ENCODE measurements at places on chromosomes 16 and 17.

DNA sequence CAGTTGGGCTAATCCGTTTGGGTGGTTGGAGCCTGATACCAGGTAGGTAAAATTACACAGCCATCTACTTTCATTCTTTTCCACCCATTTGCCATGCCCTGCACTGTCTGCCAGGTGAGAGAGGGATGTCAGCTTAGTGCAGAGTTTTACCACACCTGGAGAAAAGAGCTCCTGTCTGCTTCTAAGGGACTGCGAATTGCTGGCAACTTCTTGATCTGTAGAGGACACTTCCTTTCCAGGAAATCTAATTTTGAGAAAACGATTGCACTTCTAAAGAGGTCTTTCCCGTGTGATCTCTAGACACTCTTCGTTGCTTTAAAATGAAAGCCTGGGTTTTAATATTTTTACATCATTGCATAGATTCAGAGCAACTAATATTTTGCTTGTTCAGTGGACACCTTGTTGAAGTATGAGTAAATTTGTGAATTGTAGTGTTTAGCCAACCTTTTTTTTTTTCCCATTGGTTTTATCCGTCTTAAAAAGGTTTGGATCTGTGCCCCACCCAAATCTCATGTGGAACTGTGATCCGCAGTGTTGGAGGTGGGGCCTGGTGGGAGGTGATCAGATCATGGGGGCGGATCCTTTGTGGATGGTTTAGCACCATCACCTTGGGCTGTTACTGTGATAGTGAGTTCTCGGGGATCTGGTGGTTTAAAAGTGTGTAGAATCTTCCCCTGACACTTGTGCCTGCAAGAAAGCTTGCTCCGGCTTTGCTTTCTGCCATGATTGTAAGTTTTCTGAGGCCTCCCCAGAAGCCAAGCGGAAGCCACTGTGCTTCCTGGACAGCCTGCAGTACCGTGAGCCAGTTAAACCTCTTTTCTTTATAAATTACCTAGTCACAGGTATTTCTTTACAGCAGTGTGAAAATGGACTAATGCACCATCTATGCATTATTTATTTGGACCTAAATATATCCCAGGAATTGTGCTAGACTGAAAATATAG lies 104.6 kb downstream of the PRKCA start:
- DNase-seq: no peak

- no peak for DNase-seq
These were observed 11.4 kb upstream of the FADS6 start for GRCh38 chr17:74904687-74905409.

- DNase-seq: peak; percentile 44
These were observed 34.6 kb downstream of the DCUN1D3 start for GRCh38 chr16:20865420-20866131.

DNA sequence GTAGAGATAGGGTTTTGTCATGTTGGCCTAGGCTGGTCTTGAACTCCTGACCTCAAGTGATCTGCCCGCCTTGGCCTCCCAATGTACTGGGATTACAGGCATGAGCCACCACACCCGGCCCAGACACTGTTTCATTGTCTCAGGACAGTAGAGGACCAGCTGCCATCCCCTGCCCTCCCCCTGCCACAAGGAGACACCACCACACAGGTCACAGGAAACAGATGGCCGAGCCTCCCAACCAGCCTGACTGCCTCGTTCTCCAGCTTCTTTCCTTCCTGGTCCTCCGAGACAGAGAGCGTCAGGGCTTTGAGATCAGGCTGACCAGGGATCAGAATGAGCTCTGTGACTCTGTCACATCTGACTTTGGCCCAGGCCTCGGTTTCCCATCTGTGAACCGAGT lies 20.8 kb upstream of the RNPS1 start:
- DNase-seq: peak; percentile 28

GRCh38 chr16:804193-805048 lies 3.9 kb upstream of the GNG13 start:
- DNase-seq: no peak

DNA sequence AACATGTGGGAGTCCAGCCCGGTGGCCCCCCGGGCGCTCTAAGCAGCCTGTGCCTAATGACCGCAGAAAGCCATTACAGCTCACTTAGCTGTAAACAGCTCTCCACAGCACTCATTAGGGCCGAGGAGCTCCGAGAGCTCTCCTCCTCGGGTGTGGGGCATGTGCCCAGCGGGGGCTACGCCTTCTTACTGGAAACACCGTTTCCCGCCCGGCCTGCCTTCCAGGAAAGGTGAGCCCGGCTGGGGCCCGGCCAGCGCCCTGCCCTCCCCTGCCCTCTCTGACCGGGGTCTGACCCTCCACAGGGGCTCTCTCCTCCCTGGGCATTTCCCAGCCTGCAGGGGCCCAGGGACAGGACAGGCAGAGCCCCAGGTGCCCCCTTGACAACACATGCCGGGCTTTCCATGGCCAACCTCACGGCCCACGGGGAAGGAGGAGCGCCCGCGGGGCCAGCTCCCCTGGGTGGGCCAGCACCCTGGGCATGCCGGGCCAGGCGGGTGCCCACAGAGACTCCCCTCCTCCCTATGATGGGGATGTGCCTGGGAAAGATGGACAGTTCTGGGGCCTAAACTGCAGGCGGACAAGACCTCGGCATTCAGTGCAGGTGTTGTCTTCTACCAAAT lies 72.6 kb downstream of the SDK2 start:
- DNase-seq: no peak

GRCh38 chr17:49490276-49490675 lies 4.8 kb upstream of the NGFR start:
- DNase-seq: no peak

GRCh38 chr17:50635982-50636803 lies 1.5 kb downstream of the ABCC3 start:
- DNase-seq: no peak

DNA sequence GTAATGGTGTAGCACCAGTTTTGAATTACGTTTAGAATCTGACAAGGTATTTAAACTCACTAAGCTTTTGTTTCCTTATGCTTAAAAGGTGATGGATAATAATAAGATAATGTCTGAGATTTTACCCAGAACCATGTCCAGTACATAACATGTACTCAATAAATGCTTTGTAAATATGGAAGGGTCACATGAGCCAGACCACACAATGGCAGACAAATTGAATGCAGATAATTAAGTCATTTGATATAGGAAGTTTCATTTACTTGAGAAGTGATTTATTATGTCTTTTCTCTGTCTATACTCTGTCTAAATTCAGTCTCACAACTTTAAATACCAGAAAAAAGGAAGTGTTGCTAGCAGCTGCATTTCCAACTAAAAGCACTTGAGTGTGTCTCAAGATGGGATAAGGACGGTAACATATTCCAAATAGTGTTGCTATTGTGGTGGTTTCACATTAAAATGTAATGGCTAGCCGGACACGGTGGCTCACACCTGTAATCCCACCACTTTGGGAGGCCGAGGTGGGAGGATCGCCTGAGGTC lies 52.5 kb upstream of the DHX40 start:
- no peak for DNase-seq

DNA sequence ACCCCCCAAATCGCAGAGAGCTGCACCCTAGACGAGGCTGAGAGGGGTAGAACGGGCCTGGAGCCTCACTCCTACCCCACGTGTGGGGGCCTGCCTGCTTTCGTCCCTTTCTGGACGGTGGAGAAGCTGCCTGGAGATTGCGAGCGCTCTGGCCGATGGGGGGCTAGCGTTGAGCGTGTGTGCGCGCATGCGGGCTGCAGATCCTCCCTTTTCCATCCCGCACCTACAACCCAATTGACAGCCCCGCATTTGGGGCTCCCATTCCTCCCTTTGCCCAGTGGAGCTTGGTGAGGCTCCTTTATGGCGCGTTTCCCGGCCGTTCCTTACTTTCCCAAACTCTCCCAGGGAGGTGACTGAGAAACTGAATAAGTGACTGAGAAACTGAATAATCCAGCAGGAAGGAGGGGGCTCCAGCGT lies 907 bp upstream of the ESRP2 start:
- DNase-seq: no peak

- DNase-seq: no peak
These were observed 141.6 kb downstream of the KCNJ12 start for GRCh38 chr17:21517538-21518293.

DNA sequence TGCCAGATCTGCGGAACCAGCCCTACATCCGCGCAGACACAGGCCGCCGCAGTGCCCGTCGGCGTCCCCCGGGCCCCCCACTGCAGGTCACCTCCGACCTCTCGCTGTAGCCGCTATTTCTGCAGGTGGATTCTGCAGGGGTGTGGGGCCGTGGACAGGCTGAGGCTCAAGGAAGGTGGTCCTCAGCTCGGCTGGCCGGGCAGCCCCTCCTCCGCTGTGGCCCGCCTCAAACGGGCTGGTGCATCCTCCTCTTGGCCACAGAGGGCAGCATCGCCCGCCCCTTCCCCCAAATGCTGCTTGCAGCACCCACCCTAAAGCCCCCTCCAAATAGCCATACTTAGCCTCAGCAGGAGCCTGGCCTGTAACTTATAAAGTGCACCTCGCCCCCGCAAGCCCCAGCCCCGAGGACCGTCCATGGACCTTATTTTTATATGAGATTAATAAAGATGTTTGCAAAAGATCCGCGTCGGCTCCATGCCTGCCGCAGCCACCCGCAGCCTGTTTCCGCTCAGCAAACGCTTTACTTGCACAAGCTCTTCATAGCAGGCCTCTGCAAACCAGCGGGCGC lies 14.9 kb downstream of the SPATA32 start:
- DNase-seq: peak; percentile 29
